Brain (organoid and tissue), 16 donors: ENCODE measurements at places on chromosomes 7 and 10. TPM values are rescaled to one million over a fixed set of nuclear protein-coding genes. Genes with fewer than 3 reads are reported as not detected.

ACSM6 gene
- not detected for polyA plus RNA-seq

DNA sequence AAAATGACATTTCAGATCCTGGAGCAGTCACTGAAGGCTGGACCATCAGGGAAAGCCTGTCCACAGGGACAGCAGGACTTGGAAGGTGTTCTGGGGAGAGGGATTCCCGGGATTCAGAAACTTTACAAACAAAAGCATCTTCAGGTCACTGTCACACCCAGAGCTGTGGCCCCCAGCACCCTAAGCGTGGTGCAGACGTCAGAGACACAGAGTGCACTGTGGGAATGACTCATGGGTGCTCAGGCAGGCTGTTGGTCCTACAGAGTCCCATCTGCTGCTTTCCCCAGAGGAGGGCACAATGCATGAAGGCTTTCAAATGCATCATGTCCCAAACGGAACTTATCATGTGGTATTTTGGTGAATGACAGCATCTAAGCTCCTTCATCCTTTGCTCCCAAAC is 13.1 kb upstream of the LRMDA start:
- DNase-seq, result no peak

DNA sequence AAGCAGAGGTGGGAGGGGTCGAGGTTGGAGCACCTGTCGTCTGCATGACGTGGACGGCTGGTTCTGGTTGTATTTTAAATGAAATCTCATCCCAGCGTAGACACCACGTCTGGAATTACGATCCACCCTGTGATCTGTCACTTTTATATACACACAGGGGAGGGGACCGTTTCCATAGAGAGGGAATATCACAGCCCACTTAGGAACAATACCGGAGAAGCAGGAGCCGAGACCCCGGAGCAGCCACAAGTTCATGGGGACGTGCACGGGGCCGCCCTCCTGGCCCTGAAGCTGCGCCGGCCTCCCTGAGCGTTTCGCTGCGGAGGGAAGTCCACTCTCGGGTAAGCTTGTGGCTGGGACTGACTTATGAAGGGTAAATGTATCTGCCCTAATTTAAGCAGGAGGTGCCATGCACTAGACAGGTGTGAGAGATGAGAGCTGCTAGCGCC is at the start of gene UCN3:
Gene UCN3, plus strand, starts transcription at position 77 of the 449 bp plus-strand sequence. CDS start 8,755 bp downstream, outside the sequence.
- no peak for DNase-seq

- DNase-seq, result no peak
Measured at GRCh38 chr7:15033039-15033438, 130.5 kb upstream of the DGKB start.
